Stimulated activated CD4-positive, alpha-beta T cell treated with anti-CD3 and anti-CD28 coated beads, Interleukin-1b, Interleukin-23, amount 100 ng/mL, for 1 hour (primary cell): ENCODE measurements at places on chromosomes 7 and 10.

- DNase-seq: no peak
These were observed 5.8 kb upstream of the POLM start for GRCh38 chr7:44087911-44088838.

DNA sequence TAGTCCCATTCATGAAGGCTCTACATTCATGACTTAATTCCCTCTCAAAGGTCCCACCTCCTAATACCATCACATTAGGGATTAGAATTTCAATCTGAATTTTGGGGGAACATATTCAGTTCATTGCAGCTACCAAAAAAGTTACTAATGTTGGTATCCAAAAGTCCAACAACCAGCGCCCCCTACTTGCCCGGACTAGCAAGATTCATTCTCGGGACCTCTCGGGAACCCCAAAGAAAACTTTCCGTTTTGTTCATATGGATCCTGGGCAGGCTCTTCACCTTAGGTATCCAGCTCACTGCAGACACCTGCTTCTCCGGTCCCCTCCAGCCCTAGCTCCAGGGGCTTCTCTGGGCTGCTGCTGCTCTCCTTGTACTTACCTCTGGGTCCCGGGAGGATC is 8.9 kb upstream of the GRK5 start:
- no peak for DNase-seq

DNA sequence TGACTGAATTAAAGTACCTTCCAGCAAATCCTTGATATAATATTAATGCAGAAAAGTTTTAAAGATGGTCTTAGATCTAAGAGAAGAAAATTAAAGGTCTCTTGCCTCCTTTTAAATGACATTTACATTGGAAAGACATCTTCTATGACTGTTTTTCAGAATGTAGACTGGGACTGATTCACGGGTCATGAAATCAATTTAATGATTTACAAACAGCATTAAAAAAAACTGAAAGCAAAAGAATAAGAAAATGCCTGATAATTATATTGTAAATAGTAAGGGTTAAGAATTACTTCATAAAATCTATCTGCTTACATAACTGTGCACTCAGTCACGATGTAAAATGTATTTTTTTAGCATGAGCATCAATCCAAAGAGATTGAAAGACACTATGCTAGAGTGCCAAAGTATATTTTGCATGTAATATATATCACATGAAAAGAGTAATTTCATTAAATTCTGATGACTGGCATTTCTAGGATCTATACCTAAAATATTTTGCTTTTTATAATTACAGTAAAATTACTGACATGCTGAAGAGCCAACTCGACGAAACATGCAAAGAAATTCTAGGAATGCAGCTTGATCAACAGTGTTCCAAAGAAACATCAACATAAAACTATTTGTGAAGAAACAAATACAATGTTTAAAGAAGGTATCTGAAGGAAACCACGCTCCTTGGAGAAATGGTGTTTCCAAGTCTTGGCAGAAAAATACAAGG is 35.1 kb downstream of the RTKN2 start:
- DNase-seq: no peak

GRCh38 chr7:97731736-97732564 is at the start of gene TAC1:
TAC1 (plus strand) TSS chr7:97732086; CDS start chr7:97732613, 527 bp downstream.
- no peak for DNase-seq

- no peak for DNase-seq
These were observed 26.1 kb upstream of the TRIL start for GRCh38 chr7:28984217-28984616.

- no peak for DNase-seq
These were observed 185.4 kb downstream of the JCAD start for GRCh38 chr10:29873941-29874484.

GRCh38 chr10:15780353-15781135 is 60.8 kb upstream of the ITGA8 start:
- no peak for DNase-seq

GRCh38 chr10:54904833-54905232 is 103.8 kb upstream of the PCDH15 start:
- DNase-seq: no peak

- DNase-seq: no peak
These were observed 3.5 kb upstream of the GSTK1 start for GRCh38 chr7:143259765-143260164.
